ENCODE measurements at places on chromosomes 16 and 17.
A peak's percentile ranks its signal among the peaks of the same experiment; 100 is the strongest.

DNA sequence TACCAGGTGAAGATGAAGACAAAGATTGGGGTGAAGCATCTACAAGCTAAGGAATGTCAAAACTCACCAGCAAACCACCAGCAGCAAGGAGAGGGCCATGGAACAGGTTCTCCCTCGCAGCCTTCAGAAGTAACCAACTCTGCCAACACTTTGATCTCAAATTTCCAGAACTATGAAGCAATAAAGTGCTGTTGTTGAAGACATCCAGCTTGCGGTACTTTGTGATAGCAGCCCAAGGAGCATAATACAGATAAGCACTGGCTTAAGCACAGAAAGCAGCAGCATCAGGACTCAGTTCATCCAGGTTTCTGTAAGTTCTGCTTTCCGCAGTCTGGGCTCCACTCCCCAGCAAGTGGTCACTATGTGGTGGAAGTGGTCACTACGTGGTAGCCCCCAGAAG is 16.0 kb upstream of the CDRT4 start:
- no peak for DNase-seq

DNA sequence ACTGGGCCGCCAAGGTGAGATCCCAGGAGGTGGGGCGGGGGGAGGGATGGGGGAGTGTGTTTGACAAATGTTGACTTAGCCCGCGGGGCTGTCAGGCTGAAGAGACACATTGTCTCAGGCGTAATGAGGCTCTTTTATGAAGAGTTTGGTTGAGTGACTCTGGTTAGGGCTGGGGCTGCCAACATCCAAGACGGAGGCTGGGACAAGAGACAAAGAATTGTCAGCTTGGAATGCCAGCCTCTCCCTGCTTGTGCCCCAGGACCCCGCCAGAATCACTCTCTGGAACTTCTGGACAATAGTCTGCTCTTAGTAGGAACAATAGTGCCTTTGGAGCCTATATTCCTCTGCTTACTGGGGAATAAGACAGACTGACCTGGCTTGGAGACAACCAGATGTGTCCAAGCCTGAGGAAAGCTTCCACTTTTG is 24.0 kb downstream of the PCTP start:
- no peak for DNase-seq

- peak; percentile 9 for DNase-seq
Measured at GRCh38 chr16:3099732-3100499, 822 bp upstream of the ZSCAN10 start.

DNA sequence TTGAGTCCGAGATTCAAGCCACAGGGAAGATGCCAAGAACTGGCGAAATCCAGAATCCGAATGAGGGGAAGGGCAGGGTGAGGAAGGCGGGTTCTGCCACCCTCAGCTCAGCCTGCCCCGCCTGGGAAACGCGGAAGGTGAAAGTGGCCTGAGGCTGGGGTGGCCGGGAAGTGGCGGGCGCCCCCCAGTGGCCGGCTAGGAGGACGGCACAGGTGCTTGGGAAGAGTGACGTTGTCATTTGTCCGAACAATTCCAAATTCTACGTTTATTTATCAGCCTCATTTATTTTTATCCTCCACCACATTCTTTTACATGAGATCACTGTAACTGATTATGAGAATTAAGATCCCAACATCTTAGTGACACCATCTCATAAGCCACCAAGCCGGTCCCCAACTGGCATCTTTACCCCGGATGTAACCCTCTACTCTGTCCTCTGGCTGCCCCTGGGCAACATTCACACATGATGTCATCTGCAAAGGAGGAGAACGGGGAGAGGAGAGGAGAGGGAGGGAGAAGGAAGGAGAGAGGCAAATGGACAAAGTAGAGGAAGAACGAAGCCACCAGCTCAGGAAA is 21.3 kb downstream of the SRCIN1 start:
- DNase-seq, result no peak

GRCh38 chr17:68567035-68567434 is 34.1 kb downstream of the FAM20A start:
- no peak for DNase-seq

DNA sequence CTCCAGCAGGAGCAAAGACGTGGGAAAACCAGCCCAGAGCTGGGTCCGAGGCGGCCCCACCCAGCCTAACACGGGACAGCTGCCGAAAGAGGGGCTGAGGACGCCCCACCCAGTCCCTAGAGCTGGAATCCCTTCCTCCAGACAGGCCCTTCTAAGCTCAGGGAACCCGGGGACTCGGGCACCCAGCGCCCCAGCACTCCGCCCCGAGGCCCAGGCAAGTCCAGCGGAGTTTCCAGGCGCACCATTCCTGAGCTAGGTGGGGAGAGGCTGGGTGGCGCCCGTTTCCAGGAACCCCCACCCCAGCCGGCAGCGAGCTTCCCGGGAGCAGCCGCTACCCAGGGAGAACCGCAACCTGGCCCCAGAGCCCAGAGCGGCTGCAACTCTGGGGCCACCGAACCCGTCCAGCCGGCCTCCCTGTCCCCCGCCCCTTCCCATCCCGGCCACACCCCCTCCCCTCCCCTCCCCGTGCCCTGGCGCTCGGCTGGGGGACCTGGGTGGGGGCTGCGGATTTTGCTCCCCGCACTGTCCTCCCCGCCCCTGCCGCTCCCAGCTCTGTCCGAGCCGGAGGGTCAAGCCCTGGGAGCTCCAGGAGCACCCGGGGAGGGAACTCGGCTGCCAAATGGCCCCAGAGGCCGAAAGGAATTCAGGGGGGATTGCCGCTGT is 536 bp downstream of the TMC6 start:
- no peak for DNase-seq

DNA sequence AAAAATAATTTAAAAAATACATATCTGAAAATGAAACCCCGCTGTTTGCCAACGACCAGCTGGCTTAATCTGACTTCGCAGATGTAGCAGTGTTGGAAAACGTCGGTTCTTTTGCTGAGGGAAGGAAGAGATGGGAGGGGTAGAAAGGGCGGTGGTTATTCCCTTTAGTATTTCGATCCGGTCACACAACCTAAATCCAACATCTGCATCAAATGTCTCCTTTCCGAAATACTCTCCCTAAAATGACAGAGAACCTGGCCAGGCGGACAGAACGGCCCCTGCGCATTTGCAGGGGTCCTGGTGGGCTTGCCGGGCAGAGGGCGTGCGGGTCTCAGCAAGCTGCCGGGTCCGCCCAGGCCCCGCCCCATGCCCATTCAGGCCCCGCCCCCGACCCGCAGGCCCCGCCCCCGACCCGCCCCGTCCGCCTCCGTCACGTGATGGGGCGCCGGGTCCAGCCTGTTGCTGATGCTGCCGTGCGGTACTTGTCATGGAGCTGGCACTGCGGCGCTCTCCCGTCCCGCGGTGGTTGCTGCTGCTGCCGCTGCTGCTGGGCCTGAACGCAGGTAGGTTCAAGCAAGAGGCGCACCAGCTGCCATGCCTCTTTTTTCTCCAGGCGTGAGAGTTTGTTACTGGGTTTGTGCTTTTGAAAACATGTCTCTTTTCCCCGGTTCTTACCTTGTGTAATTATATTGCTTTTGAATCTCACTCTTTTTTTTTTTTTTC is at the start of gene SCPEP1:
TSS of gene SCPEP1 (plus strand) at position 459 of the 723 bp plus-strand sequence. CDS start at position 488, 29 bp downstream.
- DNase-seq, result no peak

DNA sequence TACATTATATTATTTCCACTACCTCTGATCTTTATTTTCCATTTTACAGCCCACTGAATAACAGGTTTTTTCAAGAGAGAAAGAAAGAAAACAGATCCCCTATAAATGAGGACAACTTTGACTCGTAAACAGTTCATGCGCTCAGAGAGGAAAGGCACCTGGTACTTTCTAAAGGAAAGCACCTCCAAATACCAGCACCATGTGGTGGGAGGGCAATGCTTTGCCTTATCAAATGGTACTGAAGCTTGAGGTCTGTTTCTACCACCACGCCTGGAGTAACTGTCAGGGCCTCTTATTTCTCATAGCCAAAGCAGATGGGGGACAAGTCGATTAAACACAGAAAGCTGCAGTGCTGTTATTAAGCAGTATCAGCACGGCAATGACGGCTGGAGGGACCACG is 510.3 kb upstream of the ZFHX3 start:
- no peak for DNase-seq

DNA sequence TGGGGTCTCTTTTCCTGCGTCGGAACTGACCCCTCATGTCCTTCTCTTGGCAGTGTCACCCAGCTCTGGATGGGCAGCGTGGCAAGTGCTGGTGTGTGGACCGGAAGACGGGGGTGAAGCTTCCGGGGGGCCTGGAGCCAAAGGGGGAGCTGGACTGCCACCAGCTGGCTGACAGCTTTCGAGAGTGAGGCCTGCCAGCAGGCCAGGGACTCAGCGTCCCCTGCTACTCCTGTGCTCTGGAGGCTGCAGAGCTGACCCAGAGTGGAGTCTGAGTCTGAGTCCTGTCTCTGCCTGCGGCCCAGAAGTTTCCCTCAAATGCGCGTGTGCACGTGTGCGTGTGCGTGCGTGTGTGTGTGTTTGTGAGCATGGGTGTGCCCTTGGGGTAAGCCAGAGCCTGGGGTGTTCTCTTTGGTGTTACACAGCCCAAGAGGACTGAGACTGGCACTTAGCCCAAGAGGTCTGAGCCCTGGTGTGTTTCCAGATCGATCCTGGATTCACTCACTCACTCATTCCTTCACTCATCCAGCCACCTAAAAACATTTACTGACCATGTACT is 13.2 kb downstream of the IGFBP4 start:
- DNase-seq, result no peak

DNA sequence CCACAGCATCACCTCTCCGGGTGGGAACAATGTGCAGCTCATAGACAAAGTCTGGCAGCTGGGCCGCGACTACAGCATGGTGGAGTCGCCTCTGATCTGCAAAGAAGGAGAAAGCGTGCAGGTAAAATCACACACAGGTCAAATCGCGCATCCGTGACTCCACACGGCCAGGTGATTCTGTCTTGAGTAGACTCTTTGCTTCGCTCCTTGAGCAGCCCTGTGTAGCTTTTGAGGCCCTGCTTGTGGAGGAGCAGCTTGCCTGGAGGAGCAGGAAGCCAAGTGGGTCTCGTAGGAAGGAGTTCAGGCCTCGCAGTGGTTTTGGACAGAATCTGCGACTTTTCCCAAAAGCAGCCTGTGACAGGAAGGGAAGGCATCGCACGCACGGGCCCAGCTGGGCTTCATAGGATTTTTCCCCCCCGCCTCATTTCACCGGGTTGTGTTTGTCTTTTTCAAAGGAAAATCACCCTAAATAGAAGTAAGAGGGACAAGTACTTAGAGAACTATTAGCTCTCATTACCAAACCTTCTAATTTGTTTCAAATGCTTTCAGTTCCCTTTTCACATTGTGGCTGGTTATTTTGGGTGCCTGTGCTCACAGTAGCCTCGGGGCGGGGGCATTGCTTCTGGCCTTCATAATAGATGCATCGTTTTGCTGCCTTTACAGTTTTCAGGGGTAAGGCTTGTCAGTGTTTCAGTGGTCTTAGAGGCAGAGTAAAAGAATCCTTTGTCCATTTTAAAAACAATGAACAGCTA is 71.5 kb downstream of the SEC14L1 start:
- no peak for DNase-seq

GRCh38 chr17:7972131-7972785 is 30.2 kb upstream of the GUCY2D start:
- DNase-seq, result no peak

- DNase-seq, result no peak
Measured at GRCh38 chr16:67879936-67880335, 4.7 kb upstream of the NRN1L start.

- no peak for DNase-seq
Measured at GRCh38 chr16:68093816-68094613, 8.8 kb downstream of the NFATC3 start.

- no peak for DNase-seq
Measured at GRCh38 chr16:53429221-53429943, 4.9 kb upstream of the RBL2 start.

DNA sequence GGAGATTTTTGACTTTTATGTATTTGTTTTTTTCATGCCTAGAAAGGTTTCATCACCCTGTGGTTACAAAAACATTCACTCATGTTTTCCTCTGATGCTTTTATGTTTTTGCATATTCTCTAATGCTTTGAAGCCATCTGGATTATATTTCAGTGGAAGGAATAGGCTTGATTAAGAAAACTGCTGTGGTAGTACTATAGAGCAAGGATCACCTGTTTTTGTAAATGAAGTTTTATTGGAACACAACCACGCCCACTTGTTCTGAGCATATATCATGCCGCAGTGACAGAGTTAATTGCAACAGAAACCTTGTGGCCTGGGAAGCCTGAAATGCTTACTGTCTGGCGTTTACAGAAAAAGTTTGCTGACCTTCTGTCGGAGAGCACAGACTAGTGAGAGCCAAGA is 11.5 kb downstream of the COX10 start:
- DNase-seq, result no peak

GRCh38 chr16:23905027-23905426 is 69.2 kb downstream of the PRKCB start:
- DNase-seq, result peak; percentile 55

GRCh38 chr17:28379814-28380801 is 8.6 kb downstream of the SARM1 start:
- DNase-seq, result no peak

- no peak for DNase-seq
Measured at GRCh38 chr16:75179208-75179607, 27.8 kb downstream of the CTRB2 start.

GRCh38 chr17:34578656-34579016 is 746 bp upstream of the TMEM132E start:
- no peak for DNase-seq

DNA sequence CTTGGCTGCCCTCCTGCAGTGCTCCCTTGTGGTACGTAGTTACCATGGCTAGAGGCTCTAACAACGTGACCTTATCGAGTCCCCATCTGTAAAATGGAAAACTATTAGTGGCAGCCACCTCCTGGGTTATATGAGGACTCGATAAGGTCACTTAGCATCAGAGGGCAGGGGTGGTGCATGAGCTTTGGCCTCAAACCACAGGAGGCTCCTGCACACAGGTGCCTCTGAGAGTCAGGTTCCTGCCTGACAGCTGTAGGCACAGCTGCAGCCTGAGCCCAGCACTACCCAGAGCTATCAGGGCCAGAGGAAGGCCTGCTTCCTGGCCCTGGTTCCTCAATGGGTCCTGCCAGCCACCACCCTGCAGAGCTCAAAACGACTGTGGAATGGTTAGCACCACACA is 57.2 kb upstream of the SEC14L1 start:
- no peak for DNase-seq

GRCh38 chr16:75532142-75532765 is 3.7 kb downstream of the CHST5 start:
- no peak for DNase-seq

- DNase-seq, result no peak
Measured at GRCh38 chr17:16273499-16273898, 56.5 kb downstream of the PIGL start.

- DNase-seq, result no peak
Measured at GRCh38 chr16:68490829-68491575, 42.7 kb upstream of the SMPD3 start.

- no peak for DNase-seq
Measured at GRCh38 chr17:5464717-5465507, 3.9 kb downstream of the DHX33 start.

GRCh38 chr16:12390074-12390605 is 413.5 kb downstream of the CPPED1 start:
- no peak for DNase-seq

DNA sequence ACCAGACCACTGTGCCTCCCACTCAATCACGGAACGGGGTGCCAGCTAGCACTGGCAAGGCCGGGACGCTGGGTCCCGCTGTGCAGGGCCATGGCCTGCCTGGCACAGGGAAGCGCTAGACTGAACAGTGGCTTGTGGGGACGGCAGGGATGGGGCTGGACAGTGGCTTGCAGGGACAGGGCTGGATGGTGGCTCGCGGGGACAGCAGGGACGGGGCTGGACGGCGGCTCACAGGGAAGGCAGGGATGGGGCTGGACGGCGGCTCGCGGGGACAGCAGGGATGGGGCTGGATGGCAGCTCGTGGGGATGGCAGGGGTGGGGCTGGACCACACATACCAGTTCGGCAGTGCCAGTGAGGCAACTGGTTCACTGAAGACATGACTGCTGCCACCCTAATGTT is 32.6 kb downstream of the LMF1 start:
- no peak for DNase-seq

Measured in AG04449 (cell line).